NCI-H460 (cell line): ENCODE measurements at places on chromosomes 12 and 14. TPM values are rescaled to one million over a fixed set of nuclear protein-coding genes. Genes with fewer than 3 reads are reported as not detected.

The SYT1 gene
- 12.9 and 14.5 TPM in 2 replicates for total RNA-seq

The DHRS1 gene
- 8.5 and 9.6 TPM in 2 replicates for total RNA-seq

The CEBPE gene
- total RNA-seq: not detected in 2 replicates

The CBLN3 gene
- 1.1 and 1.2 TPM in 2 replicates for total RNA-seq

The AGAP2 gene
- total RNA-seq: 0.06 TPM in 1 of 2 replicates, not detected in the other

DNA sequence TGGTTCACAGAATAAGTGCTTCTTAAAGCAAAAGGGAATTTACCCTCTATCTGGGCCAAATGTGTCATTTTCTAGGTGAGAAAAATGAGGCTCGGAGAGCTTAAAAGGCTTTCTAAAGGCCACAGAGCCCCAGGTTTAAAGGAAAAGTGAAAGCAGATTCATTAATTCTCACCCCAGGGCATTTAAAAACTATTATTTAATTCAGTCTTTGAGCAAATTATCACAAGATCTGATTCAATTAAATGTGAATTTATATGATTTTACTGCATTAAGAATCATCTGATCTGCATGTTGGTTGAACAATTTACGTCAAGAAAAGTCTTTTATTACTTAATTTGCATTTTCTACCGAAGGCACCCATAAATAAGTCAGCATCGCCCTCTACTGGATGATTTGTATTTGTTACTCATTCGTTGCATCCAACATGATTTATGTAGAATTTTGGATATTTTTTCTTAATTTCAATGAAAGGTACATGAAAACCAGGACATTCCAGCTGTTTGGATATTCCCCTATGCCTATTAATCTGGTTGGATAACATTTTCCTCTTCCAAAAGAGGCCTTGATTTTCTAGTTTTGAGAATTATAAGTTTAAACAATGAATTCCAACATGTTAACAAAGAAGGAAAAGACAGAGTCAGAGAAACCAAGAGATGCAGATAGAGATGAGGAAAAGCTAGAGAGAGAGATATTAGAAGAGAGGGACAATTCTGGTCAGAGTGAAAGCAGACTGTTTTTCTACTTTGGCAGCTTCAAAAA, 19.1 kb upstream of the DHRS7 start:
- peak; percentile 69 for DNase-seq

DNA sequence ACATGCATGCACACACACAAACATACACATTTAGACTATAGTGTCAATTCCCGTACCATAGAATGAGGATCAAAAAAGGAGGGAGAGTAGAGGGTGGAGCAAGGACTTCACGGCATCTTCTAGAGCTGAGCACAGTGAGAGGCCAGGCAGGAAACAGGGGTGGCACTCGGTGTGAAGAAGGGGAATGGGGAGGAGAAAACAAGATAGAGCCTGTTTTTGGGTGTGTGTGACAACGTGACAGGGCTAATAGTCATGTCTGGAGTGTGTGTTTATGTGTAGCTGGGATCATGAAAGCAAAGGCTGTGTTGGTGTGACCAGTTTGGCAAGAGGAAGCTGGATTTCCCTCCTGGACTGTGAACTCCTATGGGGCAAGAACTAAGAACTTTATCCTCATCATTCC, 9.9 kb upstream of the ACVR1B start:
- no peak for DNase-seq

GRCh38 chr12:113766879-113767878, 198.9 kb downstream of the RBM19 start:
- no peak for DNase-seq

DNA sequence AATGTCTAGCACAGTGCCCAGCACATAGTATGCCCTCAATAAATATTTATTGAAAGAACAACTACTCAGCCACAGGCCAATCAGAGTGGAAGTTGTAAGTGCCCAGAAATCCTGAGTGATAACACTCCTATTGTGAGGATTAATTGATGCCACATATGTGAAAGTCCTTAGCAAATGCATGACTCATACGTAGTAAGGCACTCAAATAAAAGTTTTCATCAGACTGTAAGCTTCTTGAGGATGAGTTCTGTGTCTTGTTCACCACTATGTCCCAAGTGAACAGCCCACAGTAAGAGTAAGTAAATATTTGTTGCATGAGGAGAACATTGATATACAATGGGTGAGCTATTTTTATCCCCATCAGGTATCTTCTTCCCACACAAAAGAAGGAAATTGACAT, 24.7 kb upstream of the ANO6 start:
- no peak for DNase-seq

DNA sequence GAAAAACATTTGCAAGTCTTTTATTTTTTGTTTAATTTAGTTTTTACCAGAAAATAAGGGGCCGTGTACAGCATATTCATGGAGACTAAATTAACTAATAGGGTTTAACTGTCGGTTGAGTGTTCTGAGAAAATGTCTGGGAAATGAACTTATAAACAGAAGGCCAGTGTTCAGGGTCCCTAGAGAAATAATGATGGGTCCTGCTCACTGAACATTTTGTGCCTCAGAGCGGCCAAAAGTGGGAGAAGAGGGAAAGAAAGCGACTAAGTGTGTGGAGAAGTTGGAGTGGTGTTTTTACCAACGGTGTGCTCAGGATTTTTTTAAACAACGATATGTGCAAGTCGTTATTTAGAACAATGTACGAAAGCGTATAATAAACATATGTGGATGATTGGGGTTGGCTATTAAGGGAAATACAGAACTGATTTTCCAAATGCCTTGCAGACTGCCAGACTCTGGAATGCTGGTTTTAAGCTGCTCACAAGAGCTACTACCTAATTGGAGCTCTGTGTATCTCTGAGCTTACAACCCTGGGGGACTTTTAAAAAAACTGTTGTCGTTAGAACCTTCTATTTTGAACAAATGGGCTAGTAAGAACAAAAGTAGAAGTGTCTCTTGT, 166.7 kb downstream of the SLC38A4 start:
- DNase-seq: no peak

DNA sequence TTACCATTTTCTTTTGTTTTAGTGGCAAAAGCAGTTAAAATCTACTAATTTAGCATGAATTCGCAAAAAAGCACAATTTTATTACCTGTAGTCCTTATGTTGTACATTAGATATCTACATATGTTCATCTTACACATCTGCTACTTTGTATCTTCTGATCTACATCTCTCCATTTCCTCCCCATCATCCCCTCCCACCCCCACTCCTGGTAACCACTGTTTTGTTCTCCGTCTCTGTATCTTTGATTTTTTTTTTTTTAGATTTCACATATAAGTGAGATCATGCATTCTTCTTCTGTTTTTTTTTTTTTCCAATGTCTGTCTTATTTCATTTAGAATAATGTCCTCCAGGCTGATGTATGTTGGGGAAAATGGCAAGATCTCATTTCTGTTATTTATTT, 922.7 kb downstream of the VRK1 start:
- DNase-seq: no peak

DNA sequence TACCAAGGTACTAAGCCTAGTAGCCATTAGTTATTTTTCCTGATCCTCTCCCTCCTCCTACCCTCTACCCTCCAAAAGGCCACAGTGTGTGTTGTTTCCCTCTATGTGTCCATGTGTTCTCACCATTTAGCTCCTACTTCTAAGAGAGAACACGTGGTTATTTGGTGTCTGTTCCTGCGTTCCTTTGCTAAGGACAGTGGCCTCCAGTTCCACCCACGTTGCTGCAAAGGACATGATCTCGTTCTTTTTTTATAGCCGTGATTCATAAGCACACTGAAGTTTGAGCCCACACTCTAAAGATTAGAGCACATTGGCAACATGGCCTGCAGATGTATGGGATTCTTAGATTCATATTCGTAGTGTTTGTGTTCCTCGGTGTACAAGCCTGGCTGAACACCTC, 8.1 kb upstream of the STX2 start:
- no peak for DNase-seq

DNA sequence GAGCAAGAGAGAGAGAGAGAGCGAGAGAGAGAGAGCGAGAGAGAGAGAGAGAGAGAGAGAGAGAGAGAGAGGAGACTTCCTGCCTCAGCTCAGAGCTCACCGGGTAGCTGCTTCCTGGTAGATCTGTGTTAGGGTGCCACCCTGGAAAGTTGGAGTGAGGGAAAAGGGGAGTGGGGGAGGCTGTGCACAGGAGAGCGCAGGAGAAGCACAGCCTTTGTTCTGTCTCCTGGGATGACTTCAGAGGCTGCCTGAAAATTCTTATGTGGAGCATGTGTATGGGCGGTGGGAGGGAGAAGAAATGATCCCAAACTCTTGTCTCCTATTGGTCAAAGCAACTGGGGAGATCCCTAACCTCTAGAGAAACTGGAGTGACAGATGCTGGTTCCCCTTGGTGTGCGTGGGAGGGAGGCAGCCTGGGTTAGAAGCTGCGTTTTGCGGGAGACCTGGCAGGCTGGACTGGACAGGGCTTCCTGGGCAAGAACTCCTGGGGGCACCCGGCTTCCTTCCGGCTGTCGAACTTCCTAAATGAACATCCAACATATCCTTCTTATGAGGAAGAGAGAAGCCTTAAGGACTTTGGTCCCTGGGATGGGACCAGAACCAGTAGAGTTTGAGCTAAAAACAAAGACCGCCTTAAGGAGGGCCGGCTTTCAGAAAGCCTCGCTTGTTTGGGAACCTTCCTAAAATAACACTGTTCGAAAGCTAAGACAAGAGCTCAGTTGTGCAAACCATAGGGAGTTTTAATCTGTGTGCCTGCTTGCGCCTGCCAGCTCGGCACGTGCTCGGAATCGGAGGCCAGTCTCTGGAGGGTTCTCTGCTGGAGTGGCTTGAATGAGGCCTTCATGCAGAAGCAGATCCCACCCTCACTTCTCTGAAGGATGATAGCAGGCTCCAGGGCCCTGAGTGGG, 30.4 kb upstream of the BEGAIN start:
- no peak for DNase-seq

GRCh38 chr14:69700575-69700974, 66.4 kb upstream of the SRSF5 start:
- no peak for DNase-seq

- DNase-seq: no peak
These were observed 158.0 kb upstream of the MGAT4C start for GRCh38 chr12:86414201-86414600.

DNA sequence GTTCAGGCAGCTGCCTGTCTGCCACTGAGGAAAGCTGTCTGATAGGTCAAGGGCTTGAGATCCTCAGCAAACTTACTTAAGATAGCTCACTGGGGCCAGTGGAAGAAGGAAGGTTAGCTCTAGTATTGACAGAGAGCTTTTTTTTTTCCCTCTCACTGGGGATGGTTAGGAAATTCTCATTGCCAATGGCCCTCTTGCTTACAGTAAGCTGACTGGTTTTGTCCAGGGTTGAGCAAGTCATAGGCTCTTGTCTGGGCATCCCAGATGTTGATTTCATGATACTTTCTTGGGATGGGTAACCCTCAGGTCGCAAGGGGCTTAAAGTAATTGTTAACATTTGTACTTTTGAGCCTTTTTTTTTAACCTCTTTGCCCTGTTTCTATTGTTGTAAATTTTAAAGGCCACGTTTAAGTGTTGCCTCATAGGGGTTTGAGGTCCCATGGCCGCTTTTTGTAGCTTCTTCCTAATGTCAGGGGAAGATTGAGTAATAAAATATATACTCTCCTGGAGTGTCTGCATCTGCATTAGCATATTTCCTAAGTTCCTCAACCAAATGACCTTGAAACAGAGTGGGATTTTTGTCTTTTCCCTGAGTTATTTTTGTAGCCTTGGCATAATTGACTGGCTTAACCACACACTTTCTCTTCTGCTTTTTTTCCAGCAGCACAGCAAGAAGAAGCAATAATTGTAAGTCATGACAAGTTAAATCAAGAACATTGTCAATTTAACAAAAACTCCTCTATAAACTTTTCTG, 716.0 kb downstream of the LRFN5 start:
- DNase-seq: no peak

DNA sequence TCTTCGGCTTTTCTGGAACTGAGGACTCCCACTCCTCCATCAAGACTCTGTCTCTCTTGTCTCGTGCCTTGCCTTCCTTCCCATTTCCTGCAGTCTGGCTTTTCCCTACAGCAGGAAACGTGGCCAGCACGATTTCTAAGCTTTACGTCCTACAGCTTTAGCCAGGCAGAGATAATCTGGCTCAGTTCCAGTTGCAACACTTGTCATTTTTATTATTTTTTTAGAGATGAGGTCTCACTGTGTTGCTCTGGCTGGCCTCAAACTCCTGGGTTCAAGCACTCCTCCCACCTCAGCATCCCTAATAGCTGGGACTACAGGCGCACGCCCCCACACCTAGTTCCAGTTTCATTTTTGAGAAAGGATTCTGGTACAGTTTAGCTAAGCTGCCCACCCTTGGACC, 19.9 kb downstream of the CALM1 start:
- DNase-seq: no peak

DNA sequence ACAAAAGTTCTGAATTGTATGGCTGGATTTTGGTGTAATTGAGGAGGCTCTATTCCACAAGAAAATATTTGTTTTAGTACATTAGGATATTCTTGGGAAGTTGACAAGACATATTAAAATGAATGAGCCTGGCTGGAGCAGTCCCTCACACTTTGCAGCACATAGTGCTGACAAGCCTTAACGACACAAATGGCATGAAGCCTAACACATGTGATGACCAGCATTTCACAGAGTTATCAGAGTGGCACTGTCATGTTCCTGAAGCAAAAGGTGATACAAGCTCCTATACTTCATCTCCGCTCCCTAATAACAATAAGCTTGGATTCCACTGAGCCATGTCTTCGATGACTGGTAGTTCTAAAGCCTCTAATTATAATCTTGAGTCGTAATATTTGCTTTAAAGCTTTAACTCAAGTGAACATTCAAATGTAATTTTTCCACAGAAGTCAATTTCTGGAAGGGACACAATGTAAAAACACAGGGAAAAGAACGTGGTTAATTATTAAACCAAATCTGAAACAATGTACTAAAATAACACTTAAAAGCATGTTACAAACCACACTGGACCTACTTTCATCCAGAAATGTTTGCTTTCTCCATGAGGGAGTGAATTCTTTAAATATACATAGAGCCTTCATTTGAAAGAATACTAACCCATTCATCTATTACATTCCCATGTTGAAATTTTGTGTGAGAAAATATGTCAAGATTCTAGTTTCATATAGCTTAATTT, 49.6 kb downstream of the GRIP1 start:
- no peak for DNase-seq

- no peak for DNase-seq
These were observed 482.0 kb downstream of the RMST start for GRCh38 chr12:97944576-97944975.

DNA sequence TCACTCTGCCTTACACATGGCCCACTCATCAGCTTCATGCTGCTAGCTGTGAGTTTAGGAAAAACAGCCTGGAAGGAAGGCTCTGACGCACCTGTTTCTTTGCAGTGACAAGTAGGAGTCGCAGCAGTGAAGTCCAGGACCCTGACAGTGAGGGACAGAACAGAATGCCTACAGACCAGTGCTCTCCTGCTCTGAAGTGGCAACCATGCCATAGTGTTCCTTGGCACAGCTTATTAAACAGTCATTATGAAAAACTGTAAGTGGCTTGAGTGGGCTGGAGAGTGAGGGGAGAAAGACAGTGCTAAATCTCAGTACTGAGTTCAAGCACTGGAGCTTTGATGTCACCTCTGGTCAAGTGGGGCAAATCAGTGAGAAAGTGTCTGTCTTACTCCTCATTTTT, 61.7 kb downstream of the MYRFL start:
- no peak for DNase-seq

DNA sequence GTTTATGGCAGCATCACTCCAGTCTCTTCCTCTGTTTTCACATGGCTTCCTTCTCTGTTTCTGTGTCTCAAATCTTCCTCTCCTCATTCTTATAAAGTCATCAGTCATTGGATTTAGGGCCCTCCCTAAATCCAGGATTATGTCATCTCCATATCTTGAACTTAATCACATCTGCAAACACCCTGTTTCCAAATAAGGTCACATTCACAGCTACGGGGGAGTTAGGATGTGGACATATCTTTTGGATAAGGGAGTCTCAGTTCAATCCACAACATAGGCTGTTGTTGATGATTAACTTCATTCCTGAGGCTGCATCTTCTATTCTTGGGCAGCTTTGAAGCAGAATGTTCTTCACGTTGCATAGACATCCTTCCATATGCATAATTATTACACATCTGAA, 40.3 kb upstream of the NTF3 start:
- no peak for DNase-seq
